DMS53 (cell line): ENCODE measurements at places on chromosomes 1 and 21.

- DNase-seq: no peak
Measured at GRCh38 chr1:25897754-25898153, 8.5 kb downstream of the STMN1 start.

- DNase-seq: peak; percentile 69
Measured at GRCh38 chr1:197526736-197527371, 248.4 kb downstream of the DENND1B start.

DNA sequence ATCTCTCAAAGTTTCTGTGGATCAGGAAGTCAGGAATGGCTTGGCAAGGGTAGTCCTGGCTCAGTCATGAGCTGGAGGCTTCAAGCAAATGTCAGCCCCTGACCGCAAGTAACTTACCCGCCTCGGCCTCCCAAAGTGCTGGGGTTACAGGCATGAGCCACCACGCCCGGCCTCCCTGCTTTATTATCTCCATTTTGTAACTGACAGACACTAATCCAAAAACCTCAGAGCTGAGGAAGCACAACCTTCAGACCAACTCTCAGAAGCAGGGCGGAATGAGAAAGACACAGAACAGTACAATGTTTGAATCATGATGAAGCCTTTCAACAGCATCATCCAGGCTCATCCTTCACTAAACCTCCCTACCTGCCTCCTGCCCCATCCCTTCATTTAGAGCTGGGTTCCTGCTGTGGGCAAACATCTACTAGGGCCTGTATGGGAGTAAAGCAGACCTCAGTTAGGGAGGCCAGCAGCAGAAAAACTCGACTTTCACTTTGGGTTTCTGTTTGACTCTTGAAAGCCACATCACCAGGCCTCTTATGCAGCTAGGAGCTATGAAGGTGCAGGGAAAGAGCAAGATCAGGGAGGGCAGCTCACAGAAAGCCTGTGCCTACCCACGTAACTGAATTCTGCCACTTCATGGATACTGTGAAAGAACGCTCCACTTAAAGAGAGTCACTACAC, 84.4 kb upstream of the RAB4A start:
- DNase-seq: no peak

GRCh38 chr1:91133248-91133647, 111.4 kb upstream of the ZNF644 start:
- DNase-seq: no peak

GRCh38 chr1:16012590-16013219, 5.1 kb downstream of the HSPB7 start:
- DNase-seq: peak; percentile 69

DNA sequence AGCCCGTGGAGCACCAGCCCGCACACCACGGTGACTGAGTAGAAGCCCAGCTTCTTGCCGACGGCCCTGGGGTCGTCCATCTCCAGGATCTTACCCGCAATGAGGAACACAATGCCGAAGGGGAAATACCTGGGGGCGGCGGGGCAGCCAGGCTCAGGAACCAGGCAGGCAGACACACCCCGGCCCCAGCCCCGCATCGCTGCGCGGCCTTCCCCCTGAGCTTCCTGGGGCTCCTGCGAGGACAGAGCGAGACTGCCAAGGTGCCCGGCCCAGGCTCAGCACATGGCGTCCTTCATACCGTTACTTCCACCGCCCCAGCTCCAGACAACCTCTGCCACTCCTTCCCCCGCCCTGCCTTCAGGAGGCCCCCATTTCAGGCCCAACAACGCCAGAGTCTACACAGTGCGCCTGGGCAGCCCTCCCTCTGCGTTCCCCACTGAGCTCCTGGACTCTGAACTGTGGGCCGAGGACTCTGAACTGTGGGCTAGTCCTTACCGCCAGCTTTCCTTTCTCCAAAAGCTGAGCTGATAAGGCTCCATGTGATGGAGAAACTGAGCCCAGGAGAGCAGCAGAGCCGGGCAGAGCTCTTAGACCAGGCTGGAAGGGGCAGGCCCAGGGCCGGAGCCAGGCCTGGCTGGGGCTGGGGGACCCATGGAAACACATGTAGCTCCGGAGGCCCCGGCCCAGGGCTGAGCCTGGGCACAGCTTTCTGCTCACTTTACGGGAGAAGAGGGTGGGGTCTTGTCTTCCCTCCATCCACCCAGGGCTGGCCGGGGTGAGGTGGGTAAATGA, 30.8 kb downstream of the PODN start:
- DNase-seq: no peak

DNA sequence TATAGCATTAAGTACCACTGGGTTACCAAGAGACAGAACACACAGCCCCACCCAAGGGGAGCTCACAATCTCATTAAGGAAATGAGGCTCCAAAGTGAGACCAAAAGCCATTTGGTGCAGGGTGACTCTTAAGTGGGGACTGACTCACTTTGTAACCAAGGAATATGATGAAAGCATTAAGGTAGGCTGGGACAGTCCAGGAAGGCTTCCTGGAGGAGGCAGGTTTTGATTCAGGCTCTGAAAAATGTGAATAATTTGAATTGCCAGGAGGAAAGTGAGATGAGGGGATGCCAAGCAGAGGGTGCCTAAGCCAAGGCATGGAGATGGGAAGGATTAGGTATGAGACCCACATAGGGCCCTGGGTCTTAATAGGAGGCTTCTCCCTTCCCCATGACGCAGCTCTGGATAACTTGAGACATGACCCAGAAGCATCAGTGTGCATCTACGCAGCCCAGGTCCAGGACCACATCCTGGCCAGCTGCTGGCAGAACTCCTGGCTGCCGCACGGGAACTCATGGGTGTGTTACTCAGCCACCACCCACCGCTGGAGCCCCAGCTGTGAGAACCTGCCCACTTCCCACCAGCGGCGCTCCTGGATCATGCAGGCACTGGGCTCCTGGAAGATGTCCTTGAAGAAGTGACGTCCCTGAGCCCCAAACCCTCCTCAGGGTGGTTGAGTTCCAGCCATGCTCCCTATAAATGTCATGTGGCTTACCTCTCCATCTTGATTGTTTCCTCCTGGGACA, 5.9 kb upstream of the TTC4 start:
- DNase-seq: no peak

DNA sequence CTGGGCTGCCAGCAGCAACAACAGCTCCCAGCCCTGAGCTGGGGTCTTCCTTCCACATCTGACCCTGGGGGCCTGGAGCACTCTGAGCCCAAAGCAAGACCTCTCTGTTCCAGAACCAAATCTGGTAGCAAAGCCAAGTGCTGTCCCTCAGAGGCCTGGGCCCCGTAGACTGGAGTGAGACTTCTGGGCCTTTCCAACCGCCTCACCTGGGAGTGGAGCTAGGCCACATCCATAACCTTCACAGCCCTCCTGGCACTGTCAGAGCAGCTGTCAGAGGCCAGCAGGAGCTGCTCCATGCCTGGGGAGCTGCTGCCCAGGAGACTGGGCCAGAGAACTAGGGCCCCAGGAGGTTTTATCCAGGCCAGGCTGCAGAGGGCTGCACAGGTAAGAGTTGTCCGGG, 15.4 kb upstream of the SLC5A9 start:
- DNase-seq: peak; percentile 61

- DNase-seq: no peak
Measured at GRCh38 chr21:17854745-17855144, 35.6 kb upstream of the C21orf91 start.

GRCh38 chr21:38273745-38274542, 17.2 kb downstream of the KCNJ15 start:
- no peak for DNase-seq

- DNase-seq: peak; percentile 97
Measured at GRCh38 chr1:63773815-63774616, at the start of gene ROR1. ROR1 (plus strand) TSS chr1:63774017.

- DNase-seq: no peak
Measured at GRCh38 chr1:152811050-152811449, 721 bp upstream of the LCE1B start.

DNA sequence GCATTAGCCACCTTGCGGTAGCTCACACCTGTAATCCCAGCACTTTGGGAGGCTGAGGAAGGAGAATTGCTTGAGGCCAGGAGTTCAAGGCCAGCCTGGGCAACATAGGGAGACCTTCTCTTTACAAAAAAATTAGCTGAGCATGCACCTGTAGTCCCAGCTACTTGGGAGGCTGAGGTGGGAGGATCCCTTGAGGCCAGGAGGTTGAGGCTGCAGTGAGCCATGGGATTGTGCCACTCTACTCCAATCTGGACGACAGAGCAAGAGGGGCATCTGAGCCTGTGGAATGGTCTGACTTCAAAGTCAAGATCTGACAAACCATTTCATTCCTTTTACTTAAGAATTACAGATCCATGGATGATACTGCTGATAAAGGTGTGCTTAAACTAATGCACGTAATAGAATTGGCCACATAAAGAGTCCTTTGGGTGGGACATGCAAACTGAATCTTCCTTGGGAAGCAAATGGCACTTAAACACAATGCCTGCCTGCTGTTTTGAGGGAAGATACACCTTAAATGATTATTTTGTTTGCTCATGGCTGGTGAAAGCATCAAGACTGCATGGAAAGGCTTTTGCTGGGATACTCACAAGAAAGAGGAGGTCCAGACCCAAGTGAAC, 2.5 kb upstream of the TMEM201 start:
- no peak for DNase-seq

GRCh38 chr1:19390166-19390850, 78.2 kb downstream of the SLC66A1 start:
- DNase-seq: no peak

- DNase-seq: no peak
Measured at GRCh38 chr1:151638812-151639211, 27.0 kb downstream of the SNX27 start.

DNA sequence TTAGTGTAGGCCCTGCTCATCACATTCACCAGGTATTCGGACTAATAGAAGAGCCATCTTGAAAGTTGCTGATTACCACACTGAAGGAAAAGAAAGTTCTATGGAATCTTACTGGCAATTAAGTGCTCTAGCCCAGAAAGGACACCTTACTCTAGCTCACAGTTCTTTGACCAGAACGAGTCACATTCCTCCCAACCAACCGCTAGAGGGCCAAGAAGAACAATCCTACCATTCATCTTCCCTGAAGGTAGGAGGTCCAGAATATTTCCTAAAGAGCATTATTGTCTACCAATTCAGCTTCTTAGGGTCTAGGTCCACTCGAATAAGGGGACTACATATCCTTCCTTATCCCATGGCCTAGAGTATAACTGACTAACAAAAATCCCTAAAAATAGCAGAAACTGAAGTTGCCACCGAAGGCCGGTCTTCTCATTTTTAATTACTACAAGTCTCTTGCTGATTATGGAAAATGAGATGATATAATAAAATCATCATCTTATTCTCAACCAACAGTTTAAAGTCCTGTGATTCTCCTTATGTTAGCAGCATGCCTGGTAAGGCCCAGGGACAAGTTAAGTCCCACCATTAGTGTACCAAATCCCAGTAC, 2.7 kb upstream of the FMO1 start:
- DNase-seq: peak; percentile 76

DNA sequence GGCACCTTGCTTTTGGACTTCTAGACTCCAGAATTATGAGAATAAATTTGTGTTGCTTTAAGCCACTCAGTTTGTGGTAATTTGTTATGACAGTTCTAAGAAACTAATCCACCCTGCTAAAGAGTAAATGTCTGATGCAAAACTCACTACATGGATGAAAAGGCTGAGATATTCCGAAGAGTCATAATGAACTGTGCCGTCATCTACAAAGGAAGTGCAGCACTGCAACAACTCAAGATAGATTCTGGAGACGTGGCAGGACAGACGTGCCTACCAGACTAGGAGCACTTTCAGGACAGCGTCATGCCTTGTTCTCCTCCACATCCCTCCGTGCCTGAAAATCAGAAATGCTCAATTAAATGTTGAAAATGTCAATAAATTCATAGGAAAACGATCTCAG, 24.4 kb upstream of the IRF2BP2 start:
- DNase-seq: no peak

DNA sequence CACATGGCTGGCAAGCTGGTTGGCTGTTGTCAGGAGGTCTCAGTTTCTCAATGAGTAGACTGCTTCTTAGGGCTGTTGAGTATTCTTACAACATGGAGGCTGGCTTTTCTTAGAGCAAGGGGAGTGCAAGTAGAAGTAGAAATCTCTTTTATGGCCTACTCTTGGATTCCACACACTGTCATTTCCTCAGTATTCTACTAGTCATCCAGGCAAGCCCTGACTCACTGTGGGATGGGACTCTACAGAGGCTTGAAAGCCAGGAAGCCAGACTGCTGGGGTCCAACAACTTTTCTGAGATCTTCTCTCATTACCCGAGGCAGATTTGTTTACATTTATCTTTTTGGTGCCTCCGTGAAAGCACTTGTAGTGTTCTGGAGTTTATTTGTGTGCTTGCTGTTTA, 196.2 kb upstream of the APP start:
- no peak for DNase-seq

DNA sequence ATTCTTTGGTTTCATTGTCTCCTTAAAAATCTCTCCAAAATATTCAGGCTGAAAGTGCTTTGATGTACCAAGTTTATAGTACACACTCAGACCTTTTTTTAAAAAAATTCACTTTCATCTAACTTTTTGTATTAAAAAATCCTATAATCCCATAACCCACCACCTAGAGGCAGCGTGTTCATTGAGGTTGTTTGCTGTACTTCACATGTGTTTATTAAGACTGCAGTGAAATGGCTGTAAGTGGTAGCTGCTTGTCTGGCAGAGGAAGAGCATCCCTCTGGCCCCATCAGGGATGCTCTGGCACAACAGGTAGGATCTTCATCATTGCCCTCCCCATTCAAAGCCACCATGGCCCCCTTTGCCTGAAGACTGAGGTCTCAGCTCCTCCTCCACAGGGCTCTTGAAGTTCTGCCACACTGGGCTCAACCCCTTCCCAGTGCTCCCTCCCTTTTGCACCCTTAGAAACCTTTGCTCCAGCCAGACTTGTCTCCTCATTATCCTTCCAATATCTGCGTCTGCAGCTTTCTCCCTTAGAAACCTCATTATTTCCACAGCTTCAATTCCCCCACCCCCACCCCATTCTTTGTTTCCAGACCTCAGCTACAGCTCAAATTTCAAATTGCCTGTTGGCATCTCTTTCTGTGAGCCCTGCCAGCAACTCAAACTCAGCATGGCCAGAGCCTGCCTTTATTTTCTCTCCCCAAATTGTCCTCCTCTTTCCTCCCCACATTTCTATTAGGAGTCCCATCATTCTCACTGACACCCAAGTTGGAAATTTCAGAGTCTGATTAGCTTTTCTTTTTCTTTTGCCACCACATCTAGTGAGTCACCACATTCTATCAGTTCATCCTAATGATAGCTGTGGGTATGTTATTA, 369.6 kb upstream of the USP24 start:
- DNase-seq: peak; percentile 56

DNA sequence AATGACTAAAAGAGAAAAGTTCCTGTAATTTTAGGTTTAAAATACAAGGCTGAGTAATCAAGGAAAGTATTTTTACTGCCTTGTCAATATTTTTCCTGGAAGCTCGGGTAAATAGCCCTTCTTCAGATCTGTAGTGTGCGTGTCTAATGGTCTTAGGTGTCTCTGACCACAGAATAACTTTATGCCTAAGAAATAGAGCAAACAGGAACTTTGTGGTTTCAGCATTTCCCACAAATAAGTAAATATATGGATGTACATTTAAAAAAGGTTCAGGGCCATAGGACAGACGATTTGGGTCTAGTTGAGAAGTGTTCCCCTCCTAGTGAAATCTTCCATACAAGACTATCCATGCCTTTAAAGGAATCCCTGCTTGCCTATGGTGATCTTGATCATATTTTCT, 107.0 kb downstream of the ZC3H11B start:
- peak; percentile 14 for DNase-seq

GRCh38 chr1:107925565-107925964, 39.4 kb downstream of the VAV3 start:
- no peak for DNase-seq

GRCh38 chr1:27955076-27955475, 4.7 kb upstream of the XKR8 start:
- no peak for DNase-seq
